CD4-positive, alpha-beta T cell treated with Interleukin-10 for 1 hour (primary cell): ENCODE measurements at places on chromosomes 7 and 10.

- peak; percentile 2 for DNase-seq
Measured at GRCh38 chr10:132511121-132512051, 26.2 kb upstream of the INPP5A start.

DNA sequence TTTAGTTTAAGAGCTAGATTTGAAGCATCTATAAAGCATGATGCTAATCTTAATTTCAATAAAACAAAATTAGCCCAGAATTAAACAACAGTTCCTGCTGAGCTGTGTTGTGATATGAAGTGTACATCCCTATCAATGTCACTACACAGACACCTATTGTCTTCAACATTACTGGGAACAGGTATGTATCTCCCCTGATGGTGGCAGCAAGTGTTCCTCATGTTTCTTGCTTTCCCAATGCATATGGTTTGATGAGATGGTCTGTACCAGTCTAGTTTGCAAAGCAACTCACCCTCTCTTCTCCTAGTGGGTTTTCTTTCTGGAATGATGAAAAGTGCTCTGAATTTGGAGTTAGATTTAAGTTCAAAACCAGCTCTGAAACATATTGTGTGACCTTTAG, 38.1 kb downstream of the TSPAN12 start:
- DNase-seq: no peak

DNA sequence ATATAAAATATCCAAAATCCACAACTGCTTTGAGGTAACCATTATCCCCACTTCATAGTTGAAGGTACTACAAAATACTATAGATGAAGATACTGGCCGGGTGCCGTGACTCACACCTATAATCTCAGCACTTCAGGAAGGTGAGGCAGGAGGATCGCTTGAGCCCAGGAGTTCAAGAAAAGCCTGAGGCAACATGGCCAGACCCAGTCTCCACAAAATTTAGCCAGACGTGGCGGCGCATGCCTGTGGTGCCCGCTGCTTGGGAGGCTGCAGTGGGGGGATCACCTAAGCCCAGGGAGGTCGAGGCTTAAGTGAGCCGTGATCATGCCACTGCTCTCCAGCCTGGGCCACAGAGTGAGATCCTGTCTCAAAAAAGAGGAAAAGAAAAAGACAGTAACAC, 21.7 kb downstream of the TMEM254 start:
- no peak for DNase-seq

DNA sequence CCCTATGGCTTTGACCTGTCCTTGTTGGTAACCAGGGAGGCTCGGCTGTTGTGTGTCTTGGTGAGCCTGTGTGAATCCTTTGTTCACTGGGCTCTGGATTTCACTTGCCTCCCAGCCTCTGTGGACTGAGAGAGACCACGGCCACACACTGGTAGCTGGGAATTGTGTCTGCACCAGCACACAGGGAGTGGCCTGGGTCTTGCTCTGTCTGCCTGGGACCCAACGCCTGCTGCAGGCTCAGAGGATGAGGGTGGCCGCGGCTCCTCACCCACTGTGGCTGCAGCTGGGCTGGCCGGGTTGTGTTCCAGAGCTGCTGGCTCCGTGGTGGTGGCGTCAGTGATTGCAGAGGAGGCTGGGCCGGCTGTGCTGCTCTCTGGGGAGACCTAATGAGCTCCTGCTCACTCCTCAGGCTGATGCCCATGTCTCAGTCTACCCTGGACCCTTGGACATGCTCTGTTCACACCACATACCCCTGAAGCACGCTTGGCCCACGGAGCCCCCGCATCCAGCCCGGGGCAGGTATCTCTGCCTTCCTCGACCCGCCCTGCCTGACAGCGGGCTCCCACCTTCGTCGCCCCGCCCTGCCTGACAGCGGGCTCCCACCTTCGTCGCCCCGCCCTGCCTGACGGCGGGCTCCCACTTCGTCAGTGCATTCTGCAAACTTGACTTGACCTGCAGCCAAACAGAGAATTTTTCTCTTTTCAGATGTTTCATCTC, 328.5 kb downstream of the ADARB2 start:
- no peak for DNase-seq

GRCh38 chr7:1124164-1124563, 35.8 kb downstream of the ZFAND2A start:
- no peak for DNase-seq

DNA sequence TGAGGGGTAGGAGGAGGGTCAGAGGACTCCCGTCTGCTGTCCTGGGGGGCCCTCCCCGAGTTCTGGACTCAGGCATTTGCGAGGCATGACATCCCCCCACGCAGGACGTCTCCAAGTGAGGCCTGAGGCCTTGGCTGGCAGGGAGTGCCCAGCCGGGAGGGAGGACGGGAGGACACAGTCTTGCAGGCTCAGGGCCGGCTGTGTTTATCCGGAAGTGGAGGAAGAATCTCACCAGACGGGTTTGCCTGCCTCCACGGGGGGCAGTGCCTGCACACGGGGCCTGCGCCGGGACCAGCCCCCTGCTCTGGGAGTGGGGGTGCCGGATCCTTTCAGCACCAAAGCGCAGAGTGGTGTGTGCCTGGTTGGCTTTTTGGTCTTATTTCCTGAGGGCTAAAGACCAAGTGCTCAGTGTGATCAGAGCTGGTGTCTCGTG, 10.9 kb downstream of the PWWP2B start:
- no peak for DNase-seq

- DNase-seq: no peak
Measured at GRCh38 chr7:3138997-3139396, 95.3 kb upstream of the CARD11 start.

- peak; percentile 4 for DNase-seq
Measured at GRCh38 chr10:5234106-5234860, 37.6 kb downstream of the AKR1C4 start.

- no peak for DNase-seq
Measured at GRCh38 chr7:23196306-23196705, 14.5 kb downstream of the NUP42 start.

- DNase-seq: no peak
Measured at GRCh38 chr7:91949221-91950009, 8.8 kb downstream of the AKAP9 start.

- DNase-seq: no peak
Measured at GRCh38 chr7:72098807-72099580, 313.1 kb downstream of the CALN1 start.

- no peak for DNase-seq
Measured at GRCh38 chr10:109386921-109387320, 536.4 kb downstream of the XPNPEP1 start.

DNA sequence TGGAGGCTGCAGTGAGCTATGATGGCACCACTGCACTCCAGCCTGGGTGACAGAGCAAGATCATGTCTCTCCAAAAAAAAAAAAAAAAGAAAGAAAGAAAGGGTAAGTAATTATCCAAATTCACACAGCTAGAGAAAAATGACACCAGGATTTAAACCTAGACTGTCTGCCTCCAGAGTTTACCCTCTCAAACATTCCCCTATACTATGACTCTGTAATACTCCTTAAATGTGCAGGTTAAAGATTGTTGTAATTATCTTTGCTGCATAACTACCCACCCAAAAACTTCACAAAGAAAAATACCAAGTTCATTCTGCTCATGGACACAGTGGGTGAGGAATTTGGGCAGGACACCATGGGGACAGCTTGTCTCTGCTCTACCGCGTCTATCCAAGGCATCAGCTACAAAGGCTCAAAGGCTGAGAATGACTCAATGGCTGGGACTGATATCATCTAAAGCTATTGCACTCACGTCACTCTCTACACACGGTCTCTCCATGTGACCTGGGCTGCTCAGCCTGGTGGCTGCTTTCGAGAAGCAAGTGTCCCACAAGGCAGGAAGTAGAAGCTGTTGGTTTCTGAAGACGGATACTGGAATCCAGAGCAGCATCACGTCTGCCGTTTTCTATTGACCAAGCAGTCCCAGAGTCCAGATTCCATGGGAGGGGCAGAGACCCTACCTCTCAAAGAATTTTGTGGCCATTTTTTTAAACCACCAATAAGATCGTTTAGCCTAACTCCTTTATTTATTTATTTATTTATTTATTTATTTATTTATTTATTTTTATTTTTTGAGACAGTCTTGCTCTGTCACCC, 185.7 kb upstream of the AUTS2 start:
- DNase-seq: peak; percentile 1

DNA sequence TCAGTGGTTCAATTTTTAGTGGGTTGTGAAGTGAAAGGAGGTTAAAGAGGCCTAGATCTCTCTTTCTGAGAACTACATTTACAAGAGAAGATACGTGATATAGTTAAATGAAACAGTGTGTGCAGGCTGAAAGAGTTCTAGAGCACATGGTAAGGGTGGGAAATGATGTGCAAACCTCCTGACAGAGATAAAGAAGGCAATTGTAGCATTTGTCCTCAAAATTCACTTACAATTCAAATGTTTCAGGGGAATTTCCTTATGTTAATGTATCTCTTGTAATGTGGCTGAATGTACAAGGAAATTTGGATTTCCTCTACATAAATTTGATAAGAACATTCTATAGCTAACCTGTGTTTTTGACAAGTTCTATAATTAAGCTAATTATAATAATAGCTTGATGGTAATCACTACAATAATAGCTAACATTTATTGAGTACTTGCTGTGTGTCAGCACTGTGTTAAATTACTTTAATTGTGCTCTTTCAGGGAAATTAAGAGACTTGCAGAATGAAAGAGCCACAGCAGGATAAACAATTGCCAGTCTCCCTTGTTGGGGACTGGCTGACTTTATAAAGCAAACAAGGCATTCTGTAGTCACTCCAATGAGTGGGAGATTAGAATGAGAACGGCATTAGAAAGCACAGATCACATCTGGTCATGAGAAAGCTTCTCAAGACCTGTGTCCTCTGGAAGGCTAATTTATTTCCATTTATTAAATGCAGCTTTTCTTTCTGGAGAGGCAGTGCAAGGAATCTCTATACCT, 139.7 kb upstream of the TMEM72 start:
- no peak for DNase-seq

GRCh38 chr10:1210667-1211066, 154.5 kb downstream of the WDR37 start:
- no peak for DNase-seq

GRCh38 chr7:64516451-64516850, 46.4 kb downstream of the ZNF680 start:
- no peak for DNase-seq

DNA sequence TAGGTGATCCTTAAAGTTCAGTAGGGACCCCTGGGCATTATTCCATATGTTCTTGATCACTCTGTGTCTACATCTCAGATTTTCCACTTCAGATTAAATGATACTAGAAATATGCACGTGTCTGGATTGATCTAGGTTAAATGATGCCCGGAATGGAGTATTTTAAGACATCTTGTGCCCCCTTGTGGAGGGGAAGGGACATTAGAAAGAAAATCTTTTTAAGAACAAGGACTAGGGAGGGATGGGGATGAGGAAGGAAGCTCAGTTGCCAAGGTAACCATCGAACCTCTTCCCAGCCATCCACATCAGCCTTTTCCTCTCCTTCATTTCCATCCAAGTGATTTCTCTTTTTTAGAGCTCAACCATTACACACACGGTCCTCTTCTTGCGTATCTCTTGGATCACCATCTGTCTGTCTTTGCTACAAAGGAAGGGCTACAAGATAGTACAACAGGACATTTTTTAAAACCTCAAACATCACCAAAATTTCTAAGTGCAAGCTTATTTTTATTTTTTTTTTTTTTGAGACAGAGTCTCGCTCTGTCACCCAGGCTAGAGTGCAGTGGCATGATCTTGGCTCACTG, 40.5 kb downstream of the PRSS2 start:
- DNase-seq: peak; percentile 86

DNA sequence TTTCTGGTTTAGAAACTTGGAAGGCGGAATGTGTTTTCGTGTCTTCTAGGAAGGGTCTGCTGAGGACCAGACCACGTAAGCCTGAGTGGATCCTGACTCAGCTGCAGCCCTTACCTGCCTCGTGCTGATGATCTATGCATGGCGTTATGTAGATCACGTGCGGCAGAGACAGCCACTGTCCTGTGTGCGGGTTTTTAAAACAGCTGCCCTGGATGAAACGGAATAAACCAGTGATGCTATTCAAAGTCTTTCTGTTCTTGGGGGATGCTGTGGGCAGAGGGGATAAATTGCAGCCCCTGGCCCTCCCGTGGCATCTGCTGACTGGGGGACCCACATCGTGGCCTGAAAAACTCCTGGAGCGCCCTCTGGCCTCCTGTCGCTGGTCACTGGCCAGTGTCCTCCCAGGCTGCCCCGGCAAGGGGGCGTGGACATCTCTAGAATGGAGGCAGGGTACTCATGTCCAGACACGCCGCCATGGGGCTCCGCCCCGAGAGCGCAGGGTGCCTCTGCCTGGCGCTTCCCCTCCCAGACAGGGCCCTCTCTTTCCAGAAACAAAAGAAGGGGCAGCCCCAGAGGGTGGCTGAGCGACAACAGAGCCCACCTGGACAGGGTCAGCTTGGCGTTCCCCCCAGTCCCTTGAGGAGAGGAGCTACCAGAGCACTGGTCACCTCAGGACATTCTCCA, 13.2 kb downstream of the ALKBH4 start:
- DNase-seq: no peak

GRCh38 chr10:117972168-117972837, 74.4 kb downstream of the RAB11FIP2 start:
- DNase-seq: no peak

GRCh38 chr10:32954080-32954479, 4.0 kb downstream of the ITGB1 start:
- DNase-seq: peak; percentile 44

GRCh38 chr7:23491502-23491901, 21.2 kb upstream of the IGF2BP3 start:
- DNase-seq: no peak

- DNase-seq: no peak
Measured at GRCh38 chr7:68183176-68183575, 1186.5 kb downstream of the TYW1 start.

- DNase-seq: no peak
Measured at GRCh38 chr7:68063171-68063570, 1066.5 kb downstream of the TYW1 start.

- no peak for DNase-seq
Measured at GRCh38 chr10:76172020-76172419, 740.6 kb downstream of the LRMDA start.
